ENCODE measurements at places on chromosomes 3 and 15.

DNA sequence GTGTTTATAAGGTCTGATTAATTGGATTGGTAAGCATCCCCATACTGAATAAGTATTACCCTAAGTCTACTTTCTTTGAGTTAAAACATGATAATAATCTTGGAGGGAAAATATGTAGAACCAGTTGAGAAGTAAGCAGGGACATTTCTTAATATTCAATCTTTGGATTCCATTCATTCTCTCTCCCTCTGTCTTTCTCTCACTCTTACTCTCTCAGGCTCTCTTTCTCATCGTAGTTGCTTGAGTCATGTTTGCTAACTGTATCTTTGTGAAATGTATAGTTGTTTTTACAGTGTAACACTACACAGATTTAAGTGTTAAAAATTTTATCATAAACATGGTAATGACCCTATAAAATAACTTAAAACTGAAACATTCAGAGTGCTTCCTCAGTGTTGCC lies 163.8 kb downstream of the RSRC1 start:
- no peak overlapping the region for H3K27ac ChIP-seq
- H3K4me1 ChIP-seq, result no peaks in the 10 kb centered on the region
- no peak for DNase-seq
- no peaks in the 10 kb centered on the region for H3K36me3 ChIP-seq
- no peak overlapping the region for H3K4me3 ChIP-seq
- H3K27me3 ChIP-seq, result no peaks in the 10 kb centered on the region

DNA sequence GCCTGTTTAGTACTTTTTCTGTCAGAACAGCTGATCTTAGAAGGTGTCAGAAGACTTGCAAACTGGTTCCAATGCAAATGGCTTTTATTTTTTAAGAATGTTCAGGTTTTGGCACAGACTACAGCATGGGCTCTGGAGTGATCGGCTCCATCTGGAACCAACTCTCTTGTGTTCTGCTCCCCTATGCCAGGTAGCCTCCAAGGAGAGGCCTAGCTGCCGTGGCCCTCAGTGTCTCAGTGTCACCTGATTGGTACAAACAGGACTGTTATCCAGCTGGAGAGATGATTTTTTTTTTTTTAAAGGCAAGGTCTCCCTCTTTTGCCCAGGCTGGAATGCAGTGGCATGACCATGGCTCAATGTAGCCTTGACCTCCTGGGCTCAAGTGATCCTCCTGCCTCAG lies 183.1 kb downstream of the SV2B start:
- no peak overlapping the region for H3K4me3 ChIP-seq
- no peak overlapping the region for H3K27ac ChIP-seq
- H3K4me1 ChIP-seq, result no peaks in the 10 kb centered on the region
- H3K27me3 ChIP-seq, result no peaks in the 10 kb centered on the region
- no peak for DNase-seq

DNA sequence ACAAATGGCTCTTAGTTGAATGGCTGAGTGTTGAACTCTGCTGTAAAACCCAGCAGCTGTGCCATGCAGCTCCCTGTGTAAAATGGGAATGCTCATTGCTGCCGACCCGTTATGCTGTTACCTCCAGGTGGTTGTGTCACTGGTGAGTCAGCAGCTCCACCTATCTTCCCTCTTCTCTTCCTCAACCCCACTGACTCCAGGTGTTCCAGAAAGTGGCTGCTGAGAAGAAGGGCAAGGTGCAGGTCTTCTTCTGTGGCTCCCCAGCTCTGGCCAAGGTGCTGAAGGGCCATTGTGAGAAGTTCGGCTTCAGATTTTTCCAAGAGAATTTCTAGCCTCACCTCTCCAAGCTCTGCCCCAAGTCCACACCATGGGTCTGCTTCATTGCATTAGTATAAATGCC lies 41.9 kb downstream of the NOX5 start:
- H3K4me1 ChIP-seq, result peaks cover 22% of the 10 kb centered on the region
- no peaks in the 10 kb centered on the region for H3K36me3 ChIP-seq
- no peaks in the 10 kb centered on the region for H3K27me3 ChIP-seq
- no peak overlapping the region for H3K27ac ChIP-seq
- DNase-seq, result no peak
- H3K4me3 ChIP-seq, result no peak overlapping the region

GRCh38 chr3:136093771-136094170 lies 102.4 kb downstream of the MSL2 start:
- no peaks in the 10 kb centered on the region for H3K27me3 ChIP-seq
- H3K36me3 ChIP-seq, result no peaks in the 10 kb centered on the region
- no peak overlapping the region for H3K27ac ChIP-seq
- H3K4me1 ChIP-seq, result no peaks in the 10 kb centered on the region

DNA sequence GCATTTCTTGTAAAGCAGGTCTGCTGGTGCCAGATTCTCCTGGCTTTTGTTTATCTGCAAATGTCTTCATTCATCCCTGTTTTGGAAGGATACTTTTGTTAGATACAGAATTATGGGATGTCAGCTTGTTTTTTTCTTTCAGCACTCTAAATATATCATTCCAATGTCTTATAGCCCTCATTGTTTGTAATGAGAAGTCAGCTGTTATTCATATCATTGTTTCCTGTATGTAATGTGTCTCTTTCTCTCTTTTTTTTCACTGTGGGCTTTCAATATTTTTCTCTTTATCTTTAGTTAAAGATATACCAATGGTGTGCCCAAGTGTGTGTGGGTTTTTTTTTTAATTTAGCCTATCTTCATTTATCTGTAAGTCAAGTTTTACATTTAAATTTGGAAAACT lies 65.6 kb upstream of the DCP1A start:
- H3K4me1 ChIP-seq, result no peaks in the 10 kb centered on the region
- H3K27ac ChIP-seq, result no peak overlapping the region
- no peak overlapping the region for H3K4me3 ChIP-seq
- no peaks in the 10 kb centered on the region for H3K27me3 ChIP-seq

DNA sequence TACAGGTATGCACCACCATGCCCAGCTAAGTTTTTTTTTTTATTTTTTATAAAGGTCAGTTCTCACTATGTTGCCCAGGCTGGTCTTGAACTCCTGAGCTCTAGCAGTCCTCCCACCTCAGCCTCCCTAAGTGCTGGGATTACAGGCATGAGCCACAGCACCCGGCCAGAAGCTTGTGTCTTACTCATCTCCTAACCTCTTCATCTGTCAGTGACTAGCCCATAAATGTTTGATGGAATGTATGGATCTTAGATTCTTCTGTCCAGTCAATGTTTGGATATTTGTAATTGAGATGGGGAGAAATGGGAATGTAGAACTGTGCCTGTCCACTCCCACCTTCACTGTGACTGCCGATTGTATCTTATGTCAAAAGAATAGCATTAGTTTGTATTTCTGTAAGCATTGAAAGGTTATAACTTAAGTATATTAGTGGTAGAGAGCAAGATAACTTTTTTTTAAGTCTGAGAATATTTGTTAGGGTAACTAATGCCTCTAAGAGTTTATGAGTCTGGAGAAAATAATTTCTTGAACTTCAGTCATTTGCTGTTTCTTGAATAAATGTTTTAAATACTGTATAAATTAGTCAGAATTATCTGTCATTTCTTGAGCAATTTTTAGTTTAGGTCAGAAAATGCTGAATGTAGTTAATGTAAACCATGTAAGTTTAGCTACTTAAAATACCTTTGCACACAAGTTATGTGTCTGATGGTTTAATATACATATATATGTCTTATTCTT lies 215.3 kb upstream of the CGNL1 start:
- DNase-seq, result no peak
- no peaks in the 10 kb centered on the region for H3K36me3 ChIP-seq

DNA sequence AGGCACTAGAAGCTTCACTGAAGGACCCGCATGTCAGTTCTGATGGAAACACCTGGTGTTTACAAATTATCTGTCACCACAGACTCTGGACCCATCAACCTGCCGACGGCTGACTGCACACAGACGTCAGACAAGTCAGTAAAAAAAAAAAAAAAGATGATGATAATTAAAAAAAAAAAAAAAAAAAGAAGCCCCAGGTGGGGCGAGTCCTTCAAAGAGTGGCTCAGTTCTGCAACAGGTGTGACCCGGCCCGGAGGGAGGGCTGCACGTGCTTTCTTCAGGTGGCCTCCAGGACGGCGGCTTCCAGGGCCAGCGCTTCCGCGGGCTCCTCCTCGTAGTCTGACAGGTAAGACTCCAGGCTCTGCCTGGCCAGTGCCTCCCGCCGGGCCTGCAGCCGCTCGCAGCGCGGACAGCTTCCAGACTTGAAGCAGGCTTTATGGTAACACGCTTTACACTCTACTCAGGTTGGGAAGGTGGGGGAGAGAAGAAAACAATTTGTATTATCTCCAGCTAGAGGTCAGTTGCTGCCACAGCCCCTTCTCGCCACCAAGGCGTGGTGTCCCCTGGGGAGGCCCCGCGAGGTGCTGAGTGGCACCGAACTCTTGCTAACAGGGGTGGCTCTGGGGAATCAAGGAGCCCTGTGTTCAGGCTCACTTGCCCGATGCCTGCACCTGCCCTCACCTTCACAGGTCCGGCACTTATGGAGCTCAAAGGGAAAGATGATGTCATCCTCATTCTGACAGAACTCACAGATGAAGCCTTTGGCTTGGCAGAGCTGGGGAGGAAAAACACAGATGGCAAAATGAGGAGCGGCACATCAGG lies 61.8 kb downstream of the RUBCN start:
- DNase-seq, result no peak
- H3K4me3 ChIP-seq, result no peak overlapping the region
- no peak overlapping the region for H3K27ac ChIP-seq
- no peaks in the 10 kb centered on the region for H3K27me3 ChIP-seq

GRCh38 chr3:152156880-152157279 lies 111.8 kb upstream of the MBNL1 start:
- no peaks in the 10 kb centered on the region for H3K27me3 ChIP-seq
- no peak overlapping the region for H3K4me3 ChIP-seq
- no peaks in the 10 kb centered on the region for H3K4me1 ChIP-seq
- H3K27ac ChIP-seq, result no peak overlapping the region
